H1 (cell line): ENCODE measurements at places on chromosomes 7 and 10. TPM values are rescaled to one million over a fixed set of nuclear protein-coding genes. Genes with fewer than 3 reads are reported as not detected.

- H3K4me3 ChIP-seq, result peak overlapping the region; percentile 86
- H3K27ac ChIP-seq, result no peak overlapping the region
- no peak for DNase-seq
- H3K36me3 ChIP-seq, result no peaks in the 10 kb centered on the region
- peaks cover 77% of the 10 kb centered on the region for H3K27me3 ChIP-seq
- H3K4me1 ChIP-seq, result no peaks in the 10 kb centered on the region
These were observed 2.4 kb downstream of the ZNF467 start for GRCh38 chr7:149770728-149771636.

GRCh38 chr7:114875186-114875585 lies 46.7 kb upstream of the MDFIC start:
- H3K27me3 ChIP-seq, result no peaks in the 10 kb centered on the region
- no peaks in the 10 kb centered on the region for H3K4me1 ChIP-seq
- H3K27ac ChIP-seq, result no peak overlapping the region
- no peak overlapping the region for H3K4me3 ChIP-seq
- DNase-seq, result no peak

- peak overlapping the region; percentile 5; the same call in 1 of the 2 replicates for H3K27ac ChIP-seq
- H3K27me3 ChIP-seq, result no peaks in the 10 kb centered on the region
- no peak overlapping the region for H3K4me3 ChIP-seq
- H3K36me3 ChIP-seq, result no peaks in the 10 kb centered on the region
- no peak for DNase-seq
These were observed 23.2 kb downstream of the POR start for GRCh38 chr7:75937958-75938786.

- H3K4me1 ChIP-seq, result peaks cover 25% of the 10 kb centered on the region
- H3K27ac ChIP-seq, result no peak overlapping the region
- no peaks in the 10 kb centered on the region for H3K36me3 ChIP-seq
- H3K27me3 ChIP-seq, result peaks cover 51% of the 10 kb centered on the region
- peak overlapping the region; percentile 68 for H3K4me3 ChIP-seq
- peak; percentile 81 for DNase-seq
These were observed 967 bp downstream of the GAD2 start for GRCh38 chr10:26217396-26218086.

DNA sequence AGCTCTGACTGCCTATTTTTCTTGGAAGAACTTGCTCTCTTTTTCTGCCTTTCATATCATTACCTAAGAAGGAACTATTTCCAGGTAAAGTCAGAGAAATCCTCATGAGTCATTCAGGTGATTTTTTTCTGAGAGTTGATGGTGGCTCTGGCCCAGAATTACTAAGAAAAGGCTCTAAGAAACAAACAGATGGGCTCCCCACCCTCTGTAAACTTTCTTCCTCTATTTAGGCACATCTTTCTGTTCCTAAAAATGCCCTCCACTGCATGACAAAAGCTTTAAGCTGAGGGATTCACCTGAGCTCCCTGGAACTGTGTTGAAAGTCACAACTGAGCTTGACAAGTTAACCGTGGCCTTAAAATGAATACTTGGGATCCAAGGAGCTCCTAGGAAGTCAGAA lies 1.6 kb downstream of the OLAH start:
- H3K4me1 ChIP-seq, result peaks cover 3% of the 10 kb centered on the region
- no peak for DNase-seq
- no peak overlapping the region for H3K27ac ChIP-seq

- H3K4me3 ChIP-seq, result no peak overlapping the region
- H3K27ac ChIP-seq, result no peak overlapping the region
- no peaks in the 10 kb centered on the region for H3K27me3 ChIP-seq
- no peak for DNase-seq
- H3K4me1 ChIP-seq, result peaks cover 16% of the 10 kb centered on the region
These were observed 84.0 kb upstream of the C1GALT1 start for GRCh38 chr7:7098280-7098818.

DNA sequence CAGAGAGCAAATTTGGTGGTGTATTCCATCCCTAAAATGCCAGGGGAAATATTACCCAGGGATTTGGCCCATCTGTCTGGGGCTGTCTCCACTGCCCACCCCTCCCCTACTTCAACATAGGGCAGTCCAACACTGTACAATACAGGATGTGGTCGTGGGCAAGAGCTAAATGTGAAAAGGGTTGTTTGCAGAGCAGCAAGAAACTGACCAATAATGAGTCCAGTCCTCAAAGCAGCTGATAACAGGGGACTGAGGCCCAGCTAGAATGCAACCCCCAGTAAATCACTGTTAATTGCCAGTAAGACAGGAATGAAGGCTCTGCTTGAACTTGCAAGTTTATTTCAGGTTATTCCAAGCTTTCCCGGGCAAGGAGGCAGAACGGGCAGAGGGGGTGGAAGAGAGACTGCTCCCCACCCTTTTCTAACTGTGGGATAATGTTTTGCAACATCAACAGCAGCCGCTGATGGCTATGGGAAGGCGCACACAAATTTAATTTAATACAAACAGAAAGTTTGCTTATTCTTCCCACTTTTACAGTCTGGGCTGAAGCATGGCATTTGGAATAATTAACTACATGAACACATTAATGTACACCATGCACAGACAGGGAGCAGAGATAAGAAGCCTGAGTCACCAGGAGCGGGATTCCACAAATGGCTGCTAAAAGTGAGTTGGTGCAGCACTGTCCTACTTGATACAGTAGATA lies 36.8 kb downstream of the AFAP1L2 start:
- no peaks in the 10 kb centered on the region for H3K27me3 ChIP-seq
- no peak overlapping the region for H3K4me3 ChIP-seq
- H3K4me1 ChIP-seq, result no peaks in the 10 kb centered on the region

- peaks cover 78% of the 10 kb centered on the region for H3K36me3 ChIP-seq
- H3K27ac ChIP-seq, result no peak overlapping the region
- no peaks in the 10 kb centered on the region for H3K27me3 ChIP-seq
- no peak for DNase-seq
- H3K4me1 ChIP-seq, result no peaks in the 10 kb centered on the region
- no peak overlapping the region for H3K4me3 ChIP-seq
These were observed 43.7 kb downstream of the PFKP start for GRCh38 chr10:3110782-3111620.

DNA sequence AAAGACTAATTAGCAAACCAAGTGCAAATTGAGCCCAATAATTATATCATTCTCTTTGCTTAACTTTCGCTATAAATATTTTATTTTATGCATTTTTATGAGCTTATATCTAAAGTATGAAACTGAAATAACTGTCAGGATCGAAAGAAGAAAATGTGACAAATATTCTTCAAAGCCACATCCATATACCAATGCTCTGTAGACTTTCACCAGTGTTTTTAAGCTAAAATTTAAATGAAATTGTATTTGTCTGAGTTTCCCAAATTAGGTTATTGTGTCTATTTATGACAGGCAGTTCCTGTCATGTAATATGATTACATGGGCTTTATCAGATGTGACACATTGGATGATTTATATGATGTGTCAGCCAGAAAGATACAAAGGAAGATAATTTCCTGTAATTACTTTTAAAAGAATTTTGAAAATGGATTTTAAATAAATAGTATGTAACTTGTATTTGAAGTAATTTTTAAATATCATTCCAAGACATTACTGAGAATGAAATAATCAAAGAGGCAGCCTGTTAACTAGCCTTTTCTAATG lies 317.9 kb upstream of the KLF6 start:
- no peaks in the 10 kb centered on the region for H3K4me1 ChIP-seq
- H3K4me3 ChIP-seq, result no peak overlapping the region
- no peaks in the 10 kb centered on the region for H3K36me3 ChIP-seq
- H3K27ac ChIP-seq, result no peak overlapping the region
- H3K27me3 ChIP-seq, result no peaks in the 10 kb centered on the region
- DNase-seq, result no peak

DNA sequence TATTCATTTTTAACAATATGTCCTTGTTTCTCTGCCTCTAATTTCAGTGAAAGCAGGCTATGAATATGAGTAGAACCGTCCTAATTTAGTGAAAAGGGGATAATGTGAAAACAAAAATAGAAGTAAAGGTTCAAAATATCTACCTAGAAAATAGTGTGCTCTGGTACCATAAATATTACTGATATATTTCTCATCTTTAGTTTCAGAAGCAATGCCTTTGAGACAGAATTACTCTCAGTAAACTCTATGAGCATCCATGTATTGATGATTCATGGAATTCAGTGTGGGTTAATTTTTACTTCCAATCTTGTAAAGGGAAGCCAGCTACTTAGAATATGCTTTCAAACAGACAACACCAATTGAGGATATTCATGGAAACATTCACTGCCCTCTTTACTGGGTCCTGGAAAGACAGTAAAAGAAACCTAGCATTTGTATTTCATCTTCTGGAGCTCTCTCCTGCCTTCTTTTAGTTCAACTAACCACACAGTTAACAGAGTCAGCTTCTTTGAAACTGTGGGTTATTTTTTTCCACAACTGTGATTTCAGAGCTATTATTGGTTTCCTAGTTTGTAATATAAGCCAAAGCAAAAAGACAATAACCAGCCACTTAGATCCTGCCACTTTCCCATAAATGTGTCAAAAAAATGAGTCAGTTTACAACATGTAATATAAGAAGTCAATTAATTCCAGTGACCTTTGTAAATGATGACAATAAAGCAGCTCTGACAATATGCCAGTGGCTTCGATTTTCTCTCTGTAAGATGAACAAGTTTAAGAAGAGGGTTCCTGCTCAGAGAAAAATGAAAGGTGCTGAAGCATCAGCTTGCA lies 1.7 kb downstream of the LRRN3 start:
- H3K36me3 ChIP-seq, result no peaks in the 10 kb centered on the region
- peaks cover 18% of the 10 kb centered on the region; the same call in 1 of the 2 replicates for H3K4me1 ChIP-seq
- no peak overlapping the region for H3K27ac ChIP-seq
- H3K4me3 ChIP-seq, result no peak overlapping the region

- H3K27ac ChIP-seq, result no peak overlapping the region
- H3K36me3 ChIP-seq, result no peaks in the 10 kb centered on the region
- no peak for DNase-seq
- no peaks in the 10 kb centered on the region for H3K27me3 ChIP-seq
- no peak overlapping the region for H3K4me3 ChIP-seq
These were observed 282.9 kb downstream of the PRKG1 start for GRCh38 chr10:51357170-51357569.

DNA sequence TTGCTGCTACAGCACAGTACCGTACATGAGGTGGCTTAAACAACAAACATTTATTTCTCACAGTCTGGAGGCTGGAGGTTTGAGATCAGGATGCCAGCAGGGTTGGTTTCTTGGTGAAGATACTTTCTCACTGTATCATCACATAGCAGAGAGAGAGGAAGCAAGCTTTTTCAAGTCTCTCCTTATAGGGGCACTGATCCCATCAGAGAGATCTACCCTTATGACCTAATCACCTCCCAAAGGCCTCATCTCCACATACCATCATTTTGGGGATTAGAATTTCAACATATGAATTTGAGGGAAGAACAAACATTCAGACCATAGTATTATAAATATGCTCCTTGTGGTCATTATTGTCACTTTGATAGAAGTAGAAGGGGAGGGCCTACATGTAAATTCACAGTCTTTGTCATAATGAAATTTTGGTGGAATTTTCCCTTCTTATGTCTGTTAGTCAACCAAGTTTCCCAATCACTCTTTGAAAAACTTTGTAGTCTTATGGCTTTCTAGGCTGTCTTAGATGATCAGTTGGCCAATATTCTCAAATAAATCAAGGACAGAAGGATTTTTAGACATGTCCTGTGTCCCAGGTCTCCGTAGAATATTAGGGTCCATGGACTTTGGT lies 606.2 kb downstream of the LRMDA start:
- no peak for DNase-seq
- H3K27me3 ChIP-seq, result no peaks in the 10 kb centered on the region
- no peak overlapping the region for H3K27ac ChIP-seq
- no peaks in the 10 kb centered on the region; the same call in 1 of the 2 replicates for H3K36me3 ChIP-seq
- no peaks in the 10 kb centered on the region for H3K4me1 ChIP-seq

- H3K36me3 ChIP-seq, result no peaks in the 10 kb centered on the region
- H3K4me1 ChIP-seq, result no peaks in the 10 kb centered on the region
- no peak overlapping the region for H3K4me3 ChIP-seq
- DNase-seq, result no peak
These were observed 41.4 kb downstream of the ZMYND11 start for GRCh38 chr10:176677-177076.

DNA sequence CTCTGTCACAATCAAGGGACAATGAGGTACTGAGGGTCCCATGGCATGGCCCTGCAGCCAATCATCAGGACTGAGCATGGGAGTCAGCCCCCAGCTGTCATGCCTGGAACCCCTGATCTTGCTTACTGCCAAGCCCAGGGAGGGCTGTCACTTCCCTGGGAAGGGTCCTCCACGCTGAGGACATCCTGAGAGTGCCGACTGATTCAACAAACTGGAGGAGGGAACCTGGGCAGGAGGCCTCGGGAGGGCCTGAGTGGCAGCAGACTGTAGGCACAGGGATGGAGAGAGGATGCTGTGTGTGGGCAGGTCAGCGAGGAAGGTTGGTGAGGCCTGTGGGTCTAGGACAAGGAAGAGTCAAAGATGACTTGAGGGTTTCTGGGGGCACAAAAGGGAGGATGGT lies 154.3 kb downstream of the ZNF248 start:
- no peak overlapping the region for H3K4me3 ChIP-seq
- no peaks in the 10 kb centered on the region for H3K27me3 ChIP-seq
- no peaks in the 10 kb centered on the region for H3K36me3 ChIP-seq
- no peaks in the 10 kb centered on the region for H3K4me1 ChIP-seq
- DNase-seq, result no peak
- no peak overlapping the region for H3K27ac ChIP-seq

- H3K36me3 ChIP-seq, result no peaks in the 10 kb centered on the region; the same call in 1 of the 2 replicates
- H3K27ac ChIP-seq, result no peak overlapping the region
- no peak for DNase-seq
- H3K4me1 ChIP-seq, result peaks cover 5% of the 10 kb centered on the region
- H3K4me3 ChIP-seq, result no peak overlapping the region
- no peaks in the 10 kb centered on the region for H3K27me3 ChIP-seq
These were observed 9.7 kb downstream of the TACR2 start for GRCh38 chr10:69406816-69407580.

DNA sequence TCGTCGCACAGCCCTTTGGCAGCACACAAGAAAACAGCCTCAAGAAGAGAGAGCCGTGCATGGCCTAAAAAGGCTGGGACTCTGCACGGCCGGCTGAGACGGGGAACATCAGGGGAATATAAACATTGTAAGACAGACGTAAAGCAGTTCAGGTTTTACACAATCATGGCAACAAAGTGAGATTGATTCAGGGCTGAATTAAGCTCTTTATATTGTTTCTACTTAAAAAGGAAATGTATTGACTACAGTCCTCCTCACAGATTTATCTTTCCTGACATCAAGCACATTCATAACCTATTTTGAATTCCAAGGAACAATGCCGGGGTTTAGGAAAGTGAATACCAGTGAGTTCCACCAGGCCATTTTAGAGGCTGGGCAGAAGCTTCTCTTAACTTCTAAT lies 25.2 kb downstream of the SORBS1 start:
- H3K36me3 ChIP-seq, result no peaks in the 10 kb centered on the region
- no peak for DNase-seq
- no peaks in the 10 kb centered on the region; the same call in 1 of the 2 replicates for H3K27me3 ChIP-seq
- H3K4me1 ChIP-seq, result peaks cover 11% of the 10 kb centered on the region
- no peak overlapping the region for H3K4me3 ChIP-seq
- no peak overlapping the region for H3K27ac ChIP-seq

GRCh38 chr7:73668103-73668885 lies 663 bp downstream of the VPS37D start:
- no peak overlapping the region for H3K27ac ChIP-seq
- H3K27me3 ChIP-seq, result no peaks in the 10 kb centered on the region
- H3K4me1 ChIP-seq, result peaks cover 20% of the 10 kb centered on the region
- no peak for DNase-seq

- H3K36me3 ChIP-seq, result no peaks in the 10 kb centered on the region
- no peaks in the 10 kb centered on the region for H3K27me3 ChIP-seq
- no peaks in the 10 kb centered on the region for H3K4me1 ChIP-seq
These were observed 6.9 kb downstream of the C10orf62 start for GRCh38 chr10:97596101-97597082.

SLC29A4 gene
- 6.9 and 8.5 TPM in 2 replicates for total RNA-seq

SLC25A28 gene
- 17.2 and 20.6 TPM in 2 replicates for total RNA-seq

TMEM72 gene
- not detected in 2 replicates for total RNA-seq

ESYT2 gene
- 36.5 and 37.5 TPM in 2 replicates for total RNA-seq

ALOX5 gene
- 1.2 and 1.6 TPM in 2 replicates for total RNA-seq

CLCN1 gene
- total RNA-seq, result 0.33 and 0.41 TPM in 2 replicates

KIAA1217 gene
- total RNA-seq, result 13.6 and 15.6 TPM in 2 replicates

BMPER gene
- total RNA-seq, result 0.69 and 0.88 TPM in 2 replicates

SYT15B gene
- total RNA-seq, result not detected in 2 replicates

STEAP4 gene
- 0.08 TPM in 1 of 2 replicates, not detected in the other for total RNA-seq
